A673 (cell line): ENCODE measurements at places on chromosomes 4 and X. TPM values are rescaled to one million over a fixed set of nuclear protein-coding genes. Genes with fewer than 3 reads are reported as not detected.

ANOS1 gene
- total RNA-seq = 0.06 and 0.07 TPM in 2 replicates

GRIA2 gene
- total RNA-seq = 0.32 and 0.42 TPM in 2 replicates

GRCh38 chrX:14028473-14028872 is 1.2 kb downstream of the GEMIN8 start:
- DNase-seq = no peak

GRCh38 chr4:107685740-107686139 is 34.3 kb downstream of the PAPSS1 start:
- no peak for DNase-seq

DNA sequence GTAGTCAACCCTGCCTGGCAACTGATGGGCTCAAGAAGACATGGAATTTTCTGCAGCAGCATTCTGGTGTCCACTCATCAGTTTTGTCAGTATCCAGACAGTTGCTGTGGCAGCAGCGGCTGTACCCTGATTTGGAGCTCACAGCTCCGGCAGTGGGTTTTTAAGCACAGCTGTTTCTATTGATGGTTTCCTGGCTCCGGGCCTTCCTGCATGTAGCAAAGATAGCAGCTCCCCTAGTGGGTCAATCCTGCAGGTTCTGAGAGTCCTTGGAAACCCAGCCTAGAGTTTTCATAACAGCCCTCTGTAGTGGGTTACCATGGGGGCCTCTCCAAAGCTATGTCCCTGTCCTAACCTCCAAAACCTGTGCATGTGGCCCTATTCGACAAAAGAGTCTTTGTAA is 84.0 kb upstream of the ATP6AP2 start:
- DNase-seq = peak; percentile 14
